ENCODE measurements at places on chromosomes 16 and 17. TPM values are rescaled to one million over a fixed set of nuclear protein-coding genes. Genes with fewer than 3 reads are reported as not detected.

Gene ZNF205
- polyA plus RNA-seq, result 5.8 TPM

Gene ZNF652
- polyA plus RNA-seq, result 16.2 TPM

Gene ATAD5
- polyA plus RNA-seq, result 1.1 TPM

Gene PABPN1L
- not detected for polyA plus RNA-seq

Gene BCKDK
- 42.6 TPM for polyA plus RNA-seq

Measured in HepG2 (cell line).